ENCODE measurements at places on chromosomes 11 and 22.
A peak's percentile ranks its signal among the peaks of the same experiment; 100 is the strongest.

DNA sequence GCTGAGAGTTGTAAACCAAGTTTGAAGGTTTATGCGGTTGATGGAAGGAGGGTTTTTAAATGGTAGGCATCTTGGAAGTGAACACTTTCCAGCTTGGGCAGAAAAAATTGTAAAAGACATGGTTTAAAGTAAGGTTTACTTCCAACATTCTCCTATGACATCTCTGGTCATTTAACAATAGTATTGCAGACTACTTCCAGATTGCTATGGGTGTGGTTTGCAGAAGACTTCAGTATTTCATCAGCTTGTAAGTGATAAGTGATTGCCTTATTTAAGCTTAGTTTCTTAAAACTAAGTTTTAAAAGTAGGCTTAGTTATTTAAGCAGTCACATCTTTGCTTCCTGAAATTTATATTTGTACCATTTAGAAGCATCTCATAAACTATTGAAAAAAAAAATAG lies 7.2 kb upstream of the STT3A start:
- no peak for DNase-seq

DNA sequence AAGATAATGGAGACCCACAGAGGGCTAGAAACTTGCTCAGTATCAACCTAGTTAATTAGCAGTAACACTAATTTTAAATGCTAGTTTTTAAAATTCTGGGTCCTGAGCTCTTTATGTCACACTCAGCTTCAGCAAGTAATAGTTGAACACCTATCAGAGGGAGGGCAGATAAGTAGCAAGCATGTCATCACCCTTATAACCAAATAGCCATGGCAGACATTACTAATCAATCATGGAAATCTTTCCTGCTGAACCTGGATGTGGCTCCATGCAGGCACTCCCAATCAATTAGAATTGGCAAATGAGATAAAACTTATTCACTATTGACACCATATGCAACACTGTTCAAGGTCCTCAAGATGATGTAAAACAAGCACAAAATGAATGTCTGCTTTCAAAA lies 111.5 kb upstream of the SEZ6L start:
- no peak for DNase-seq

DNA sequence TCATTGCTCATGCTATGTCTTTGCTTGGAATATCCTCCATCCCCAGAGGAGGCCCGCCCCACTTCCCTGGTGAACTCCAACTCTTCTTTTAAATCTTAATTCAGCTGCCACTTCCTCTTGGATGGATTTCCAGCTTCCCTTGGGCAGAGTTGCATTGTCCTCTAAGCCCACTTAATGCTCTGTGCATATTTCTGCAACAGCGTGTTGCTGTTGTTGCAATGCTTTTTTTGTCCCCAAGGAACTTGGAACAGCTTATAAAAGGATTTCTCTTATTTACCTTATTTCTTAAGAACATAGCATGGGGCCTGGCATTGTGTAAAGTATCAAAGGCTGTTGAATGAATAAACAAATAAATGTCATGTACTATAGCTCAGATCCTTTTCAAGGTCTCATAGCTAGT lies 507.4 kb downstream of the METTL15 start:
- no peak for DNase-seq

DNA sequence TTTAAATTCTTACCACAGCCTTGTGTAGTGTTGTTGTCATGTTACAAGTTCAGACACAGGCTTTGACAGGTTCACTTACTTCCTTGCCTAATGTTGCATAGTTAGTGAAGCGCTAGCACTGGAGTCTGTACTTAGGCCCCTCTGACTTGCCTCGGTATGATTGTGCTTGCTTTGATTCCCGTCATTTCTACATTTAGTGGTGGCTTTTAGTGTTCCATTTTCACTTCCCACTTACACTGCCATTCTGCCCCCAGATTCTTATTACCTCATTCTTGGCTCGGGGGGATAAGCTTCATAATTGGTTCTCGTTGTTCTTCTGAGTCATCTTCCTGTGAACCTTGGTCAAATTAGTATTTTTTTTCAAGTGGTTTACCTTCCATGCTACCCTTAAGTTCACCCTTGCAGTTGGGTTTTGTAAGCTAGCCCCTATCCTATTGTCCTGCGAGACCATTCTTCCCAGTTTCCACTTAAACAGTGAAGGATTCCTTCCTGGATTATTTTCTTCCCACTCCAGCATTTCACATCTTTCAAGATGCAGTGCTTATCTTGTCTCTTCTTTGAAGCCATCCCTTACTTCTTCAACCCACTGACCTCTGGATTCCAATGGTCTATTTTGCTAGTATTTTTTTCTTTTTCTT lies 68.7 kb downstream of the DDX10 start:
- DNase-seq = peak; percentile 13

DNA sequence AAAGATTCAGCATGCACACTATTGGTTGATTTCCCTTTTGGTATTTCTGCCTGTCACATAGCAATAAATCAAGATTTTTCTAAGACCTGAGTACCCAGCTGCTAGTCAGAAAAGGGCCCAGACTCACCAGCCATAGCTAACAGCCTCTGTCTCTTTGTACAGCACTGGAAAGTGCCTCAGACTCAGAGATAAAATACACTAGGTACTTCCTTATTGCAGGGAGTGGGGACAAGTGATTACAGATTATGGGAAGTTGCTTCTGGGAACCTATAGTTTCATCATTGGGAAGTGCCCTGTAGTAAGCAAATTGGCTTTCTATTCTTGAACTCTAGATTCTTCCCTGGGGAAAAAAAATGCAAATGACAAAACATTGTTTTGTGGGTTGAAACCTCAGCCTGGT lies at the start of gene CASP5:
TSS of gene CASP5 (minus strand) at position 166 of the 400 bp plus-strand sequence. CDS start at position 134, 32 bp downstream.
- DNase-seq = no peak

GRCh38 chr11:19220903-19221724 lies 19.3 kb upstream of the CSRP3 start:
- no peak for DNase-seq

All from T-helper 2 cell (primary cell).